ENCODE measurements at places on chromosomes 3 and 15. TPM values are rescaled to one million over a fixed set of nuclear protein-coding genes. Genes with fewer than 3 reads are reported as not detected.

BNC1 gene
- 0.09 TPM for total RNA-seq

LRRC34 gene
- total RNA-seq: 2.2 TPM

GOLGA6D gene
- not detected for total RNA-seq

TIPIN gene
- total RNA-seq: 8.5 TPM

IMPG2 gene
- 0.14 TPM for total RNA-seq

RPSA gene
- total RNA-seq: 525 TPM

CCDC14 gene
- 71.2 TPM for total RNA-seq

GOLGA8G gene
- total RNA-seq: not detected

SEMA3G gene
- 2.1 TPM for total RNA-seq

MCF2L2 gene
- 39.3 TPM for total RNA-seq

CFAP92 gene
- 0.14 TPM for total RNA-seq

AQP9 gene
- total RNA-seq: not detected

KLHDC8B gene
- 319 TPM for total RNA-seq

NAALADL2 gene
- total RNA-seq: 7.0 TPM

SMCO1 gene
- total RNA-seq: 0.11 TPM

COL8A1 gene
- total RNA-seq: 20.0 TPM

CTSH gene
- 106 TPM for total RNA-seq

ZIC1 gene
- not detected for total RNA-seq

FBXO40 gene
- 0.10 TPM for total RNA-seq

GREM1 gene
- 0.90 TPM for total RNA-seq

SLC12A1 gene
- total RNA-seq: not detected

TAGLN3 gene
- 12.1 TPM for total RNA-seq

KLF15 gene
- 13.5 TPM for total RNA-seq

TUSC7 gene
- total RNA-seq: not detected

GABRA5 gene
- total RNA-seq: not detected

PPP2R3A gene
- 9.6 TPM for total RNA-seq

FOXB1 gene
- not detected for total RNA-seq

ZNF385D gene
- 0.42 TPM for total RNA-seq

MKRN2OS gene
- total RNA-seq: not detected

TGM5 gene
- not detected for total RNA-seq

PDE8A gene
- 53.7 TPM for total RNA-seq

CD200R1 gene
- total RNA-seq: 1.2 TPM

KBTBD12 gene
- total RNA-seq: 0.07 TPM

SH3GL3 gene
- 1.2 TPM for total RNA-seq

ACTC1 gene
- 0.61 TPM for total RNA-seq

ARPP21 gene
- not detected for total RNA-seq

CYP1A1 gene
- not detected for total RNA-seq

GRK7 gene
- not detected for total RNA-seq
